ENCODE measurements at places on chromosomes 13 and 19.
A peak's percentile ranks its signal among the peaks of the same experiment; 100 is the strongest.

DNA sequence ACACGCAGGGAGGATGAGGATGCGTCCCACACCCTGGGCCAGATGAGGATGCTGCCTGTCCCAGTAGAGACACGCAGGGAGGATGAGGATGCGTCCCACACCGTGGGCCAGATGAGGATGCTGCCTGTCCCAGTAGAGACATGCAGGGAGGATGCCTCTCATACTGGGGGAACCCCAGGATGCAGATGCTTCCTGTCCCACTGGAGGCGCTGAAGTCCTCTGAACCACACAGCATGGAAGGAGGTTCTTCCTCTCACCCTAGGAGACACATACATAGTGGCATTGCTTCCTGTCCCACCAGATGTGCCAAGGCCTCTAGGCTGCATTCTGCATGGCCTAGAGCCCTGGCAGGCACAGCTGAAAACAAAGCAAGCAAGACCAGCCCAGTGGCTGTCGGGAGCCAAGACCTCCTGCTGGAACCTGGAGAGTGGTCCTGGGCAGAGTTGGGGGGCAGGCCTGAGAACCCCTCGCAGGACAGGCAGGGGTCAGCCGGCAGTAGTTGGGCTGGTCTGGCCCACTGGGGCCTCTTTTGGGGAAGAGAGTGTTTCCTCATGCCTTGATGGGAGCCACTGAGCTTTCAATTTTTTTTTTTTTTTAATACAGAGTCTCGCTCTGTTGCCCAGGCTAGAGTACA is 4.3 kb downstream of the HPN start:
- DNase-seq, result peak; percentile 26

DNA sequence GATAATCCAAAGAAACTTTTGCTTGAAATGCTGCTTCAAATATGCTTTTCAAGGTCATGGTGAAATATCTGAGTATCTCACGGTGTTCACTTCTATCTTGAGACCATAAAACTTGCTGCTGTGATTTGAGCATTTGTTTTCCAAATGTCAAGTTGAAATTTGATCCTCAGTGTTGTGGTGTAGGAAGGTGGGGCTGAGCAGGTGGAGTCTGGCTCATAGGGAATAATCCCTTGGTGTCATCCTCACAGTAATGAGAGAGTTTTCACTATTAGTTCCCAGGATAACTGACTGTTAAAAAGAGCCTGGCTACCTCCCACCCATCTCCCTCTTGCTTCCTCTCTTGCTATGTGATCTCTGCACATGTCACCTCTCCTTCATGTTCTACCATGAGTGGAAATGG is 858.0 kb upstream of the SLITRK5 start:
- no peak for DNase-seq

- no peak for DNase-seq
Observed at GRCh38 chr13:33349288-33349985, 63.9 kb upstream of the STARD13 start.

DNA sequence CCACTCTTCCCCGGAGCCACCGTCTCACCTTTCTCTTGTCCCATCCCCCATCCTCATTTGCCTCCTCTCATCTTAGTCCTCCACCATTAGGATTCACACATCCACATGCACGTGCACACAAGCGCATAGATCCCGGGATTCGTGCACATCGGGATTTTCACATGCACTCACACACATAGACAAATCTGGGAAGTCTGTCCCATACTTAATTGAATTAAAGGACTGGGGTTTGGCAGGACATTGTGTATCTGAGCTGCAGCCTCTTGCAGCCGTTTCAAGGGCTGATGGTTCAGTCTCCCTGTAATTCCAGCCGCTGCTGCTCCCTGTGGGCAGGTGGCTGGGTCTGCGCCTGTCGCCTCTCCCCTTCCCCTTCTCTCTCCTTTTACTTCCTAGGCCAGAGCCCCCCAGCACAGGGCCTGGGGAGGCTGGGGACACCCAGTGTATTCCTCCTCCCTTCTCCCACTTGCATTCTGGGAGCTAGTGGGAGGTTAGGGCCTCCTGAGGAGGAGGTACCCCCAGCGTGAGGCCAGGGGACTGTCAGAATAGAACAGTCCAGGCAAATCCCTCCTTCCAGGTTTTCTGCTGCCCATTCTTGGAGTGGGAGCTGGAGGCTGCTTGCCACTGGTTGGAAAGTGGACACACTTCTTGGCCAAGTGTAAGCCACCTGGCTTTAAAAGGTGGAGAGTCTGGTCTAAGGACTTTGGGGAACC is 43.6 kb downstream of the LYL1 start:
- no peak for DNase-seq

DNA sequence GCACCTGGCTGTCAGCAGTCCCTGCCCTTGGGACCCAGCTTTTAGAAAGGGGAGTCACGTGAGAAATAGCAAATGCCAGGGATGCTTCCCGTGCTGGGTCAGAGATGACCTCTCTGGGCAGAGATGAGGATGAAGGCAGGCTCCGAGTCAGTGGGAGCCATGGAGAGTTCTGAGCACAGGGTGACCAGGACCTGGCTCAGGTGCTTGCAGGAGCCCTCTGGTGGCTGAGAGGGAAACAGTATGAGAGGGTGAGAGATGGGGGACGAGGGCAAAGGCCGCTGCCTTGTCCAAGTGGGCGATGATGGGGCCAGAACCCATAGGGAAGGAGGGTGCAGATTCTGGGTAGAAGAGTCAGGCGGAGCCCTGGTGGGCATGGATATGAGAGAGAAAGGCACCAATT is 15.8 kb downstream of the TMED1 start:
- DNase-seq, result no peak

- peak; percentile 7 for DNase-seq
Observed at GRCh38 chr19:32224371-32225244, 120.8 kb upstream of the ZNF507 start.

DNA sequence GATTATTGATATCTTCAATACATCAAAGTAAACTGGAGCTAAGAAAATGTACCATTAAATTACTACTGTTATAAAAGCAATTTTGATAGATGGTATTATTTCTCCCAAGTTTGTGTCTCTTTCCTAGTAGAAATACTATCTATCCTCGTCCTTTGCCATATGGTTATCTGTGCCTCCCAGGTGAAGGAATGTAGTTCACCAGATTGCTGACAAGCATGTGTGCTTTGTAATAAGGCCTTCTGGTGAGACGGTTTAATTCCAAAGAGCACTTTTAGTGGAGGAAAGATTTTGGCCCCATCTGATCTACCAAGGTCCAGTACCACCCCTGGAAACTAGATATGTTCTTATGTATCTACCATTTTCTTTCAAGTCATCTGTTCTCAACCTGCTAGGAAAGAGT is 243.6 kb downstream of the DLEU7 start:
- no peak for DNase-seq

- DNase-seq, result no peak
Observed at GRCh38 chr13:36883824-36884223, 36.2 kb downstream of the SMAD9 start.

DNA sequence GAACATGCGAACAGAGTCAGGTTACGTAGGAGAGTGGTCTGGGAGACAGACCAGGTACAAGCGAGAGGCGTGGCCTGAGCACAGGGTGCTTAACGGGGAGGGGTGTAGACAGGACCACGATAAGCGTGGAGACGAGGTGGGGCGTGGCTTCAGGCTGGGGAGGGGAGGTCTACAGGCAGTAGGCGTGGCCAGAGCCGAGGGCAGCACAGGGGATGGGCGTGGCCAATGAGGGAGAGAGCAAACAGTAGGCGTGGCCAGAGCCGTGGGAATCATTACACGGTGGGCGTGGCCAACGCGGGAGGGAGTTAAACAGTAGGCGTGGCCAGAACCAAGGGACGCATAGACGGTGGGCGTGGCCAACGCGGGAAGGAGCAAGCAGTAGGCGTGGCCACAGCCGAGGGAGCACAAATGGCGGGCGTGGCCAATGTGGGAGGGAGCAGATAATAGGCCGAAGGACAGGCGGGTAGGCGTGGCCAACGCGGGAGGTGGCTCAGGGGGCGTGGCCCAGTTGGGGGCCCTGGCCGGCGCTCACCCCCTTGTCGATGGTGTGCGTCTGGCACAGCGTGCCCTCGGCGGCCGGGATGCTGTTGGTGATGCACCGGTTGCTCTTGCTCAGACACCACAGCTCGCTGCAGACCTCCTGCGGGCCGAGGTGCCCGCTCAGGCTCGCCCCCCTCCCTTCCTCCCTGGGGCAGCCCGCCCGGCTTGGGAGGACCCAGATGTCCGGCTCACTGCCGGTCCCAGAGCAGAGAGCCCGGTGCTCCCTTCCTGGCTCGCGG is 15.2 kb upstream of the MYO1F start:
- DNase-seq, result peak; percentile 92

GRCh38 chr13:38662362-38662761 is 24.5 kb upstream of the FREM2 start:
- DNase-seq, result peak; percentile 84

GRCh38 chr13:107712145-107712860 is 503.0 kb downstream of the LIG4 start:
- no peak for DNase-seq

DNA sequence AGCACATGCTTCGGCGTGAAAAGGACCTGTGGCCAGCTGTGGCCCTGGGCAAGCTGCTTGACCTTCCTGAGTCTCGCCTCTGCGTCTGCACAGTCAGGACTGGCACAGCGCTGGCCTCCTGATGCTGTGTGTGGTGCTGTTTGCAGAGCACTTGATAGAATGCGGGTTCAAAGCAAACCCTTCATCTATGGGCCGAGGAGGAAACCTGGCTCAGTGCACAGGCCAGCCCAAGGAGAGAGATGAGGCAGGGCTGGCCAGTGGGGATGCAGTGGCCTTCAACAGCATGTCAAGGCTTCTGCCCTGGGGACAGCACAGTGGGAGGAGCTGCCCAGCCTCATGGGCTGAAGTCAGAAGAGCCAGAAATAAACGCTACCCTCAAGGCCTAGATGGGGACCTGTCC is 21.3 kb upstream of the VSTM2B start:
- DNase-seq, result no peak

- DNase-seq, result no peak
Observed at GRCh38 chr13:105798541-105798940, 736.9 kb downstream of the EFNB2 start.

DNA sequence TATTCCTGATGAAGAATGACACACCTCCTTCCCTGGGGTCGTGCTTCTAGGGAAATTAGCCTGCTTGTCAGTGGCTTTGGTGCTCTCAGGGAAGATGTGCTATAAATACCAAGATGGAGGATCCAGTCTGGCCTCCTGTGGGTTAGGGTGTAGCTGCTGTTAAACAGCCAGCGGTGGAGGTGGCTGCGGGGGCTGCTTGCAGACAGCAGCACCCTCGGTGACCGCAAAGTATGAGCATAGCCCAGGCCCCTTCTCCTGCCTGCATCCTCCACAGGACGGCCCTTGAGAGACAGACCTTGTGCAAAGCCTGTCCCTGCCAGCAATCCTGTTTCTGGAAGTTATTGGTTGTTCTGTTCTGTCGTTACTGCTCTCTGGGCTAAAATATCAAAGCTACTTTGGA is 11.4 kb downstream of the VSTM2B start:
- no peak for DNase-seq

- no peak for DNase-seq
Observed at GRCh38 chr13:109548374-109548773, 238.0 kb downstream of the IRS2 start.

- peak; percentile 26 for DNase-seq
Observed at GRCh38 chr19:45075301-45076028, 813 bp downstream of the ZNF296 start.

DNA sequence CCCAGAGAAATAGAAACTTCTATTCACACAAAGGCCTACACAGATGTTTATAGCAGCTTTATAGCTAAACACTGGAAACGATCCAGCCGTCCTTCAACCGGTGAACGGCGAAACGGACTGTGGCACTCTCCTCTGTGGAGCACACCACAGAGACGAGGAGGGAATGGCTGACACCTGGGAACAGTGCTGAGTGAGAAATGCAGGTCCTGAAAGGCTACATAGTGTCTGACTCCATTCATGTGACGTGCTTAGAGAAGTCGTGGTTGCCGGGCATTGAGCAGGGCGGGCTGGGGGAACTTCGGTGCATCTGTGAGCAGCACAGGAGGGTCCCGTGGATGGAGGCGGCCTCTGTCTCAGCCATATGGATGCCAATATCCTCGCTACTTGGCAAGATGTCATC is 3.1 kb upstream of the GRK1 start:
- DNase-seq, result no peak

DNA sequence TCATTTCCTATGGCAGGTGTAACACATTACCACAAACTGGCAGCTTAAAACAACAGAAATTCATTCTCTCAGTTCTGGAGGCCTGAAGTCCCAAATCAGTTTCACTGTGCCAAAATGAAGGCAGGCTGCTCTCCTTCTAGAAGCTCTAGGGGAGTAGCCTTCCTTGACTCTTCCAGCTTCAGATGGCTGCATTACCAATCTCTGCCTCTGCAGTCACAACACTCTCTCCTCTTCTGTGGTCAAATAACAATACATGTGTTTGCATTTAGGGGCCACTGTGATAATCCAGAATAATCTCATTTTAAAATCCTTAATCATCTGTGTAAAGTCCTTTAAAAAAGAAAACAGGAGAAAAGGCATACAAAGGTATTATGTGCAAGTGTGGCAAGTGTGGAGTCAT is 7.8 kb downstream of the DIAPH3 start:
- no peak for DNase-seq

GRCh38 chr19:50178859-50179537 is 15.9 kb upstream of the IZUMO2 start:
- DNase-seq, result no peak

DNA sequence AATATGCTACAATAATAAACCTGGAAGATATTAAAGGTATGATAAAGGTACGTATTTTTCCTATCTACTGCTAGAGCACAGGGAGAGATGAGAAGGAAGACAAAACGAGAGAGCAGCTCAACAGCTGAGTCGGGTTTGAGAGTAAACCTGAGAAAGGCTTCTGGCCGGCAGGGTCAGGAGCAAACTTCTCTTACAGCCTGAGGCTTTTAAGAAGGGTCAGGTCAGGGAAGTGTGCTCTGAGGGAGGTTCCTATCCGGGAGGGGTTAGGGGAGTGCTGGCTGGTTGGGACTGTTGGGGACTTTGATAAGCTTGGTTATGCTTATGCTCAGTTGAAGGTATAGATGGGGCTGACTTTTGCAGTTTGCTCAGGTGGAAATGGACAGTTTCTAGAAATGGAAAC is 77.7 kb upstream of the PRR20A start:
- no peak for DNase-seq

- no peak for DNase-seq
Observed at GRCh38 chr19:12858041-12858928, 20.0 kb downstream of the MAST1 start.

DNA sequence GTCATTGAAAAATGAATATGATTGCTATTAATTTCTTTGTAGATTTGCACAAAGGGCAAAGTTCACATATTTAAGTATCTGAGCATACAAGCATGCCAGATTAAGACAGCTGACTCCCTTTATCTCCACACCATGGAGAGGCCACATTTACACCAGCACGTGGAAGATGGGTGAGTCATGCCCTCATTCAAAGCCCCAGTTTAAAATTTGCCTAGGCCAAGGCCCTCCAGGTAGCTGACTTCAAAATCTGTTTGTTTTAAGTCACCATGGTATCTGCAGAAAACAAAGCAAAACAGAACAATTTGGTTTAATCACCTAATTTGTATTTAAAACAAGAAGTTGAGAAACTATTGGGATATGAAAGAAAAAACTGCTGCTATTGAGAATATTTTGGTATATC is 109.2 kb downstream of the ESD start:
- DNase-seq, result peak; percentile 43

DNA sequence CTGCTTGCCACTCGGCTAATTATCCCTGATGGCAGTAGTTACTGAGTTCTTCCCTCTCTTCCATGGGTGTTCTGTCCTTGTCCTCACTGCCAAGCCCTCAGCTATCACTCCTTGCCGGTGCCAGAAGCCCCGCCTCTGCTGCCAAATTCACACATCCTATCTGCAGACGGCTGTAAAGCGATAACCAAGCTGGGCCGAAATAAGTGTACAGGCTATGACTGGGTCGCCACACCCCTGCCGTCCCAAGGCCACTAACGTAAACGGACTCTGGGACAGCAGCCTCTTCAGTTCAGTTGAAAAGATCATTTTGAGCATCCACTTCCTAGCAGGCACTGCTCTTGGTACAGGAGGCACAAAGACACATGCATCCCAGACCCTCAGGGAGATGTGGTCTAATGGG is 13.3 kb downstream of the SLC7A1 start:
- DNase-seq, result no peak
